ENCODE measurements at places on chromosomes 12 and 14.

DNA sequence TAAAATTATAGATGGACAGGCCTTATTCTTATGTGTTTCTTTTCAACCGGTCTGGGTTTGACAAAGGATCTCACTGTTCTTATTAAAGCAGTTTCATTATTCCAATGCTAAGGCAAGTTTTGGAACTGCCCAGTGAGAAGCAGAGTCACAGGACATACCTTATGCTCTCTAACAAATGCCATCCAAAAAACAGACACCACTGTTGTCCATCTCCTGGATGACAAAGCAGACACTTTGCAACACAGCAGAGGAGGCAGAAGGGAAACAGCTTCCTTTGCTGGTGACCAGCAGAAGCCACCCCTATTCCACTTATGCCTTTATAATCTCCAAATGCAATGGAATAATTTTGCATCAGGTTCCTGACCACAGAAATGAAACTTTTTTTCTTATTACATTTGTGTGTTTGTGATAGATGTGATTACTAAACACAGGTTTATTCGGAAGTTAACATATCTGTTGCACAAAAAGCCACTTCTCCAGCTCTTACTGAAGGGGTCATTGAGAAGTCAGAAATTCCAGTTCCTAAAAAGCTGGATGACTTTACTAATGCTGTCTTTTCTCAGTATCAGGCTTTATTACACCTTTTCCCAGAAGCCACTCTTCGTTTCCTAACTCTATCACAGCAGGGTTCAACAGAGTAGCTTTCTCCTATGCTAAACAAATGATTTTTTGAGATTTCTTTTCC, 115.6 kb downstream of the BTG1 start:
- DNase-seq, result no peak

DNA sequence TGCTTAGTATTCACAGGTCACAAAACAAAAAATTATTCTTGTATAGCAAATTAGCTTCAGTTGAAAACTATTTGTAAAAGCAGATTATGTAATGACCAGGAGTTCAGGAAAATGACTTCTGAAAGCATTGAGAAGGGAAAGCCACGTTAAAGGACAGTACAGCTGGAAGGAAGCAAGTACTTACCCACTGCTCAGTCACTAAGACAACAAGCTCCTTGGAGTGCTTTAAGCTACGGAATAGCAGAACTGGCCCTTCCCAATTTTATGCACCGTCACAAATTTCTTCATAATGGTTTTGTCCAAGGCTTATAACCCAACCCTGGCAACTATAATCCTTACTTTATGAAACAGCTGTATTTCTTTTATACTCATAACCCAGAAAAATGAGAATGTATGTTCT, 13.0 kb upstream of the SNAPC1 start:
- no peak for DNase-seq

DNA sequence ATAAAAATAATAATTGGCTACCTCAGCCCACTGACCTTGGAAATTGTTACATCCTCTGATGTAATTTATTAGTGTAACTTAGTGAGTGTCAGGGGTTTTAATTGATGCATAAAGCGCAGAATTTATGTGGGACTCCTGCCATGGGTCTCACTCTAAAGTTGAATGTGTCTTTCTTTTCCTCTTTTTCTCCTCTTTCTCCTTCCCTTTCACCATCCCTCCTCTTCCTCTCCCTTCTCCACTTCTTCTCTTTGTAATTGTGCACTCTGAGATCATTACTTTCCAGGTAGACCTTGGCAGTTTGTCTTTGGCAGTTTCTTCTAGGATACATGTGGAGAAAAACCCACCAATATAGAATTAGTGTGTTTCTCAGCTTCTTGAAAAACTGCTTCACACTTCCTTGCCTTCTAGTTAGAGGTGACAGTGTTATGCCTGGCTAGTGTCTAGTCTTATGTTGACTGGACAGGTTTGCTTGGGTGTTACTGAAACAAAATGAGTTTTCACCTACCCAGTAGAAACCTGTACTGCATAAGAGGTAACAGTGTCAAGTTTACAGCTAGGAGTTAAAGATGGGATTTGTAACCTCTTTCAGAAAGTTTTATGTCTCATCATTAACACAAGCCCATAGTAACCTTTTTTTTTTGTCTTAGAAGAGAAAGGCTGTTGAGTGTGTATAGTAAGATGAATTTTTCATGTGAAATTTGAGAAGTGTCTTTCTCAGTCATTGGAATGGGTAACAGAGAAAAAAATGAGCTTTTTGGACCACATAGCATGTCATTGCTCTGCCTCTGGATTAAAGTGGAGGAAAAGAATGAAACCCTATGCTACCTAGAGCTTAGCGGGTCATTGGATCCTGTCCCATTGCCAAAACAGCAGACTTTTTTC, 18.6 kb downstream of the PELI2 start:
- DNase-seq, result no peak

- DNase-seq, result peak; percentile 54
These were observed 4.5 kb downstream of the HOXC10 start for GRCh38 chr12:53989227-53990113.

- DNase-seq, result no peak
These were observed 110.9 kb upstream of the PLXNC1 start for GRCh38 chr12:94037444-94037843.

DNA sequence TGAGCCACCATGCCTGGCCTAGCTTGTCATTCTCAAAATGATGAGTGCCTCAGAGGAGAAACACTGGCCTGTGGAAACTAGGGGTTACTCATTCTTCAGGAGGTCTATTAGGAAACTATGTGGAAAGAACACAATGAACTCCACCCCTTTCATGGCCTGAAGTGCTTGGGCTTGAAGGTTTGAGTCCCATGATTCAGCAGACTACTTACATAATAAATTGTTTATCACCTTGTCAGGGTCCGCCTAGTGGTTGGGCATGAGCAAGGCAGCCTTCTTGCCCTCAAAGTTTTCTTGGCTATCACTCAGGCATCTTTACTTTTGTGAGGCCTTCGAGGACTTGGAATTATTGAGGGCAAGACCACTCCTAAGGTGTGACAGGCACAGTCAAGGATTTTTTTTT, 251.2 kb downstream of the ACSS3 start:
- no peak for DNase-seq

DNA sequence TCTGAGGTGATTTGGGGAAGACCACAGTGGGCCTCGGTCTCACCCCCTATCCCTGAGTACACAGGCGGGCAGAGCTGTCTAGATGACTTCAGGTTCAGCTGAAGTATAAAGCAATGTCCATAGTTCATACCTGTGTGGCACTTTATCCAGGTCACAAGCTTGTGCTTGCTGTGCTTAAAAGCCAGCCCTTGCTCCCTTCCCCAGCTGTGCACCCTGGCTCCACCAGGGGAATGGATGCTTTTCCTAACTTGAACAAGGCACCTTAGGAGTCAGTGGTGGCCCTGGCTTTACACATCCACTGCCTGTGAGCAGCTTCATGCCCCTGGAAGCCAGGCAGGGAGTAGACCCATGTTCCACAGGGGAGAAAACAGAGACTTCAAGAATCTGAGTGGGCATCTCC, 5.5 kb downstream of the CARMIL3 start:
- DNase-seq, result no peak

DNA sequence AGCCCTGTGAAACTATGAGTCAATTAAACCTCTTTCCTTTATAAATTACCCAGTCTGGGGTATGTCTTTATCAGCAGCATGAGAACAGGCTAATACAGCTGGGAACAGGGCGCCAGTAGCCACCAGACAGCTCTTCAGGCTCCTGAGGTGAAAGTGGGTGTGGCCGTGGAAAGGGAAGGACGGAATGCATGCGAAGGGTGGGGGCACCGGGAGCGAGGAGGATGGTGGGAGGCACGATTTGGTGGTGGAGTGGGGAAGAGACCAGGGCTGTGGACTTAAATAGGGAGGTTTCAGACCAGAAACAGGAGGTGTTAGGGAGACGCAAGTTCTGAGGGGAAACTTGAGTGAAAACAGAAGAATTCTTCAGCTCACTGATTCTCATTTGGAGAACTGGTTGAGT, 44.1 kb upstream of the CHST11 start:
- DNase-seq, result no peak

GRCh38 chr14:59294662-59294992, 106.2 kb downstream of the DAAM1 start:
- DNase-seq, result no peak

DNA sequence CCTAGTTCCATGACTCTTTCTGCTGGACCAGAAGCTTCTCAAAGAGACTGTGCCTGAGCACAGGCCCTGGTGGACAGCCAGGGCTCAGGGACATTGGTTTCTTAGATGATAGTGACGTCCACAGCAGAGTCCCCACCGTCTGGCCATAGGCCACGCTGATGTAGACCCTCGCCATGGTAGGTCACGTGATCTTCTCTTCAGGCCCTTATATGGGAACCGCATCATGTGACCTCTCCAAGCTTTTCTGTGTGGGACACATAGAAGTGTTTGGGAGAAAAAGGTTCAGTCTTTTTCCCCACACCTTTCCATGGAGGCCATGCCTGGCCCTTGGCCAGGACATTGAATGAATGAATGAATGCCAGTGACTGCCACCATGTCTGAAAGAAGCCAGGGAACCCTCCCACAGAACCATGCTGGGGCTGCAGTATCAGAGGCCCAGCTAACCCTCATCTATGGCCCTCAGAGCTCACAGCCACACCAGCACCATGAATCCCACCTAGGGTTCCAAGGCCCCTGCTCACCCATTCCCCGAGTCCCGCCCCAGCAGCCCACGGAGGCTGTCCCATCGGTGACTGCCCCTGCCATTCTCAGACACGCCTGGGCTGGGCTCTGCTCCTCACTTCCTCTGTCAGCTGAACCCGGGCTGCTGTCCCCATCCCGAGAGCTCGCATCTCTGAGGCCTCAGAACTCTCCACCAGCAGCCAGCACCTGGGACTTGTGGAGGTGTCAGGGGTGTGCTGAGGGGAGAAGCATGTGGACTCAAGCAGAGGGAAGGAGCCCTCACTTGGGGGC, 292.1 kb downstream of the ADGRD1 start:
- no peak for DNase-seq

DNA sequence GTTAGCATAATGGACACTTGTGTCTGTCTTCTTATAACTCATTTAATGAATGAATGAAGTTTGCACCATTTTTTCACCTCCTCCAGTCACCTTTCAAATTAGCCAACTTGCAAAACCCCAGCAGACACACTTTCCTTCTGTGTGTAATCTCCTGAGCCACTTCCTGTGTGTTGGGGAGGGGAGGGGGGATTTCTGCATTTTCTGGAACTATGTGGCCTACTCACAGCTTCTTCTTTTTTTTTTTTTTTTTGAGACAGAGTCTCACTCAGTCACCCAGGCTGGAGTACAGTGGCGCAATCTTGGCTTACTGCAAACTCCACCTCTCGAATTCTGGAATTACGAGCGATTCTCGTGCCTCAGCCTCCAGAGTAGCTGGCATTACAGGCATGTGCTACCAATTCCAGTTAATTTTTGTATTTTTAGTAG, 4.1 kb upstream of the SERPINA1 start:
- DNase-seq, result no peak

DNA sequence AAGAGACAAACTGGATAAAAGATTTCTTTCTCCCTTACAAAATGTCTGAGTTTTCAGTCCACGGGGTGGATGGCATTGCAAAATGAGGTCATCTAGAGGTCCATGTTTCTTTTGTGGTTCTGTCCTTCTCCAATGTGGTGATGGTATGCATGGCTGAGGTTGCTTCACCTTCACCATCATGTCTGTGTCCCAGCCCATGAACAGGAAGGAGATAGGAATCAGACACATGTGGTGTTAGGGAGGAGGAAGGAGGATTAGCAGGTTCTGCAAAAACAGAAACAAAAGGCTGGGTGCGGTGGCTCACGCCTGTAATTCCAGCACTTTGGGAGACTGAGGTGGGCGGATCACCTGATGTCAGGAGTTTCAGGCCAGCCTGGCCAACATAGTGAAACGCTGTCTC, 11.0 kb upstream of the AEBP2 start:
- no peak for DNase-seq

- DNase-seq, result no peak
These were observed 15.4 kb downstream of the TEAD4 start for GRCh38 chr12:2974560-2974971.

DNA sequence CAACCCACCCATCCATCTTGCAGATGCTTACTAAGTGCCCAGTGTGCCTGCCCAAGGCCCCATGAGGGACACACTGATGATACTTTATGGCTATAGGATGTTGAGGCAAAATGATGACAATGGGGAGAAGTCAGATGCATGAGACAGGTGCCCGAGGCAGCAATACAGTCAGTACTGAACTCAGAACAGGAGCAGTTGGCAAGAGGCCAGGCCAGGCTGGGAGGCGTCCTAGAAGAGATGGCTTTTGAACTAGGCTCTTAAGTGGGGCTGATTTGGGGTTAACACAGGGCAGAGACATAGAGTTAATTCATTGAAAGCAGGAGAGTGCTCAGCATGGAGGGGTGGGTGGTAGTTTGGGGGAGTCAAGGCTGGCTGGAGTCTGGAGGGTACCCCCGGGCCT, 15.6 kb downstream of the PLBD2 start:
- no peak for DNase-seq

GRCh38 chr14:66833816-66834215, 325.9 kb downstream of the GPHN start:
- DNase-seq, result no peak

GRCh38 chr14:93723001-93723400, 65.3 kb downstream of the PRIMA1 start:
- no peak for DNase-seq

GRCh38 chr12:62789851-62790250, 145.1 kb downstream of the PPM1H start:
- no peak for DNase-seq

DNA sequence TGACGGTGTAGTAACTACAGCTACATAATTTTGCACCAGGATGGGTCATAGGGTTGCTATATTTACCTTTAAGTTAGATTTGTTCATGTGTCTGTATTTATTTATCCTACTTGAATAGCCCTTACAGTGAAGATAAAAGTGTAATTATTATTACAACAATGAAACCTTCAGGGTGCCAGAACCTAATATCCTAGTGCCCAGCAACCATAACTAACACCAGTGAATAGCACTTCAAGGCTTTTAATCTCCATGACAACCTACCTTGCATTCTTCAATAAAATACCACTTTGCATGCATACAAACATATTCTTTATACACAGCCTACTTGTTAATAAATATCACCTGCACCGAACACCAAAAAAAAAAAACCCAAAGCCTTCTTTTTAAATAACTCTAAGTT, 58.7 kb upstream of the G2E3 start:
- DNase-seq, result peak; percentile 92

DNA sequence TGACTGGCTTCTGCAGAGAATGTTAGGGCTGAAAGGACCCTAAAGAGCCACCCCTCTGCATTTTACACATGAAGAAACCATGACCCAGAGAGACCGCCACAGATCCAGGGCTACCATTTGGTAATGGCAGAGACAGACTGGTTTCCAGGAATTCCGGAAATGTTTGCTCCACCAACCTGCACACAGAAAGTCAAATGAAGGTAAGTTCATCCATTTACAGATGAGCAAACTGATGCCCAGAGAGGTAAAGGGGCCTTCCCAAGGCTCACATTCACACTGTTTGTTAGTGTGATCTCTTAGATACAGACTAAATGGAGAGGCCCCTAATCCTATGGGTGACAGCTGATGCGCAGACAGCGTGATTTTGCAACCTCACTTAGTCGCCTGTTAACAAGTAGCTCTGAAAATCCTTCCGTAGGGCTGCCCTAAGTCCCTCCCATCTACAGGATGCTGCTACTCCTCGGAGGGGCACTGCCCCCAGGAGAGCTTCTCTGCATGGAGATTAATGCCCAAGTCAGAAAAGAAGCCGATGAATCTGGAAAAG, 33.8 kb downstream of the ZFP36L1 start:
- no peak for DNase-seq

GRCh38 chr14:93004699-93005082, 81.7 kb downstream of the CHGA start:
- no peak for DNase-seq
